ENCODE measurements at places on chromosomes 2 and 18. TPM values are rescaled to one million over a fixed set of nuclear protein-coding genes. Genes with fewer than 3 reads are reported as not detected.

Gene CCDC88A
- total RNA-seq = 74.7 TPM

Gene LHCGR
- total RNA-seq = 0.12 TPM

Gene RTTN
- total RNA-seq = 13.7 TPM

Gene PROC
- not detected for total RNA-seq

Gene KYNU
- 15.5 TPM for total RNA-seq

Gene POTEJ
- total RNA-seq = 0.09 TPM

Gene IL36A
- not detected for total RNA-seq

Gene ZSCAN30
- 14.6 TPM for total RNA-seq

Gene POTEI
- 0.28 TPM for total RNA-seq

Gene PIEZO2
- total RNA-seq = 33.2 TPM

Gene PARD6G
- total RNA-seq = 4.4 TPM

Gene OSR1
- 36.2 TPM for total RNA-seq

Gene UCN
- total RNA-seq = 0.34 TPM

Gene USP40
- total RNA-seq = 80.4 TPM

Gene TGFBRAP1
- 19.7 TPM for total RNA-seq

Gene CERKL
- total RNA-seq = 12.0 TPM

DNA sequence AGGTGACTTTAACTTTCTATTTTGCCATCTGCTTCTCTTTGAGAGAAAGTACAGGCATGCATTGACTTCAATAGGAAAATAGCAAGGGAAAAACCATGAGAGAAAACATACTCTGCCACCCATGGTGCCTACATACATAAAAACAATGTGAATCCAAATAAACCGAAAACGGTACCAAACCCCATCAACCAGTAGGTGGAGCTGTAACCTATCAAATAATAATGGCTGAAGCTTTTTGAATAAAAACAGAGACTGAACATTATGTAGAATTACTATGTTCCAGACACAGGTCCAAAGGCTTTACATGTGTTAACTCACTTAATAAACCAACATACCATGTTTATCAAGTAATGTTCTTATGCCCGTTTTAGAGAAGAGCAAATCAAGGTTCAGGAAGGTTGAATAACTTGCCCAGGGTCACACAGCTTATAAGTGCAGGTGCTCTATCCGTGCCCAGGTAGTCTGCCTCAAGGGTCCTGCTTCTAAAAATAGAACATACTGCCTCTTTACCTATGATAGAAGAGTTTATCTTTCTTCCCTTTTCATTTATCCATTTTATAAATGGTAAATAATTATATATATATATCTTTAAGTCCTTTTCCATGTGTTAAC is 293.9 kb upstream of the SYT4 start:
- peak; percentile 80 for DNase-seq

DNA sequence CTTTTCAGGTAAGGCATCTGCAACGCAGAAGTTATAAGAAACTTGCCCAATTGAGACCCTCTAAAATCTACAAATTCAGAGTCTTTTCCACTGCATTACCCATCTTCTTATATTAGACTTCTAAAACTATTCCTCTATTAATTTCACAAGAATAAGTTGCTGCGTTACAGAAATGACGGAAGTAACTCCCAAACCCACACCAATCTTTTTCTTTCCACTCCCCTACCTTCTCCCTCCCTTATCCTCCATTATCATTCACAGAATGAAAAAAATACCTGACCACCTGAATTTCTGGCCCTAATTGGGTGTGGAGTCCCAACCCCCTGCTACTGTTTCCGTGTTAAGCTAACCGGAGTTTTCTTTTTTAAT is 689 bp downstream of the RPRD1A start:
- no peak for DNase-seq

DNA sequence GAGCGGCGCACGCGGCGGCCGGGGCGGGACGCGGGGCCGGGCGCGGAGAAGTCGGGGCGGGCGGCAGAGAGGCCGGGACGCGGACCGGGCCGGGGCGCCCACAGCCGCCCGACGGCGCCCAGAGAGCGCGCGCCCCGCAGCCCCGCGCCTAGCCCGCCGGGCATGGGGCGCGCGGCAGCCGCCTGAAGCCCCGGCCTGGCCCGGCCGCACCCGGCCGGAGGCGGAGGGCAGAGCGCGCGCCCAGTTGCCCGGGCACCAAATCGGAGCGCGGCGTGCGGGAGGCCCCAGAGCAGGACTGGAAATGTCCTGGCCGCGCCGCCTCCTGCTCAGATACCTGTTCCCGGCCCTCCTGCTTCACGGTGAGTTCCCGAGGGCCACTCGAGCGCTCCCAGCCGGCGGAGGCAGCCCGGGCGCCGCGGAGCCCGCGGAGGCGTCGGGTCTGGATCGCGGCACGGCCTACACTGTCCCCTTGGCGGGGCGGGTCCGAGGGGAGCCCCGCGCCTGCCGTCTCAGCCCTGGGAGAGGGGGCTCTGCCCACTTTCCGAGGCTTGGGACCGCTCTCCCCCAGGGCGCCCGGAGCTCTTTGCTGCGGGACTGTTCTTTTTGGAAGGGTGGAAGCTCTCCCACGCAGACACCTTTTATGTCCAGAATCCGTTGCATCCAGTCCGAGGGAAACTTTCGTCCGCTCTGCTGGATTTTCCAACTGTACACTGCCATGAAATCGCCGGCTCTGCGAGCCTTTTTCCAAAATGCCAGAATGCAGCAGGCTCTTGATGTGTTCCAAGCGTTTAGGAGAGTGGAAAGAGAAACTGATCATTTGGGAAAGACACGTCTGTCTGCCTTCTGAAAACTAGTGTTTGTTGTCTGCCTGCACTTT is 484 bp downstream of the APCDD1 start:
- DNase-seq = peak; percentile 38

GRCh38 chr2:107358362-107358761 is 468.3 kb upstream of the RGPD4 start:
- DNase-seq = no peak

DNA sequence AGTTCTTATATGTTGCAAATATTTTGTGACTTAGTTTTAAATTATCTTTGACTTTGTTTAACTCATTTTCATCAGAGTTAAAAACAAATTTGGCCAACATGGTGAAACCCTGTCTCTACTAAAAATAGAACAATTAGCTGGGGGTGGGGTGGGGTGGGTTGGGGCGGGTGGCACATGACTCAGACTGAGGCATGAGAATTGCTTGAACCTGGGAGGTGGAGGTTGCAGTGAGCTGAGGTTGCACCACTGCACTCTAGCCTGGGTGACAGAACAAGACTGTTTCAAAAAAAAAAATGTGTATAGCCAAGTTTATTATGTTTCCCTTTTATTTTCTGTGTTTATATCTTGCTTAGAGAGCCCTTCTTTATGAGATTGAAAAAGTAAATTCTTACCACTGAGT is 14.2 kb upstream of the LIPG start:
- DNase-seq = no peak

DNA sequence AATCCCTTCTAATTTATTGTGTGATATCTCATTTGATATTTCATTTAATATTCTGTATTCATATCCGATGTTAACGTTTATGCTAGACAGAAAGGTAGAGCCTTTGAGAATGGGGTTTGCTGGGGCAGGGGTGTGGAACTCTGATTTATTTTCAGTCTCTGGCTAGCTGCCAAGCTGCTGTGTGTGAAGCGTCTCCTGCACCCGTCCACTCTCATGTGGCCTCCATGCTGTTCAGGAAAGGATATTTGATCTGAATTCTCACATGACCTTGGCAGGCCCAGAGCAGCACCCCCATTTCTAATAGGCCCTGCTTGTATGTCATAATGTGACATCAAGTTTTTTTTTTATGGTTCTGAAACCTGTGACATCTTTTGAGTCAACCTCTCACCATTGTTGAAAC is 1.6 kb downstream of the IL1R1 start:
- DNase-seq = peak; percentile 49

GRCh38 chr2:177397481-177398289 is 5.1 kb downstream of the AGPS start:
- DNase-seq = no peak

- peak; percentile 89 for DNase-seq
Observed at GRCh38 chr18:7617738-7618422, 50.8 kb downstream of the PTPRM start.

- DNase-seq = no peak
Observed at GRCh38 chr2:76296438-76296837, 585.7 kb upstream of the GCFC2 start.

DNA sequence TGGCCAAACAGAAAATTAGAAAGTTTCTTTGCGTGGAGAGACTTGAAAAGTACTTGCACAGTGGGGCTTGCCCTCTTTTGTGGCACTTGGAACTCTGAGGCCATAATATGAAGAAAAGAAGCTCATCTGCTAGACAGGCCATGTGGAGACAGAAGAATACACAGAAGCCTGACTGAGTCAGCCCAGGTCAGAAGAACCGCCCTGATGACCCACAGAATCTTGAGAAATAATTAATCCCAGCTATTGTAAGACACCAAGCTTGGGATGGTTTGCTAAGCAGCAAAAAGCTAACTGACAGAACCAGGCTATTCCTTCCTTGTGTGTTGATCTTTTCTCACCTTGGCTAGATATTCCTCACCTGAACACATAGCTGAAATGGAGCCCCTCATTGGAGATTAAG is 33.7 kb downstream of the G6PC2 start:
- no peak for DNase-seq

DNA sequence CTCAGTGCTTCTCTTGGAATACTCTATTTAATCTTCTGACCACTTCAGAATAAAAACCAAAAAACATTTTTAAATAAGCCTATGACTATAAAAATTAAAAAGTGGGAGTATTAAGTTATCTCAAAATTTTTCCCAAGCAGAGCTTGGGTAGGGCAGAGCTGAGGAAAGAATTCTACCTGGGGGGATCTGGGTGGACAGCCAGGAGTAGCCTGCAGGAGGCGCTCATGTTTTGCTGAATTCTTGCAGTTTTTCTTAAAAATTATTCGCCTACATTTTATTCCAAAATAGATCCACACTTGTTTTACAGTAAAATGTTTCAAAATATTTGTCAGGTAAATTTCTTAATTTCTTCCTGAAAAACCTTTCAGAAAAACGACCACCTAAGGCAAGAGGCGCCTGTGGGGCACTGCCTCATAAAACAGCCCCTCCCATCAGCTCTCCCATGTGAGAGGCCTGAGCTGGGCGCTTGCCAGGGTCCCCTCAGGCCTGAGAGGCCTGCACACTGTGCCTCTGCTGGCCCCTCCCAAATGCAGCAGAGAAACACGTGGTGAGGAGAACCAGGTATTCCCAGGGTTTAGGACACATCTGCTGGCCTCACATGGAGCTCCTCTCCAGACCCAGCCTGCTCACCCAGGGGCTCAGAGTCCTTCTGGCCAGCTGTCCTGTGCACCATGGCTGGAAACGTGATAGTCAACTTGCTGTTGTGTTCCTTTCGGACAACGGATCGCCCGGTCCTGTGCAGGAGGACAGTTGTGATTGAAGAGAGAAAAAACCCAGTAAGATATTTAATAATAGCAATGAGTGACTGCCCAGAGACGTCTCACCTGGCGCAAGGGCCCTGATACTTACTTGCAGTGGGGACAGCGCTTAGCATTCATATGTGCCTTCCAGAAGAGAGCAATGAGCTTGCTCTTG is 17.5 kb downstream of the POLR1A start:
- no peak for DNase-seq

- peak; percentile 73 for DNase-seq
Observed at GRCh38 chr2:20424300-20425290, 22.3 kb upstream of the RHOB start.

GRCh38 chr2:24512404-24512803 is 21.4 kb downstream of the NCOA1 start:
- peak; percentile 31 for DNase-seq

GRCh38 chr2:113755035-113755834 is 1.2 kb downstream of the SLC35F5 start:
- DNase-seq = peak; percentile 21

- no peak for DNase-seq
Observed at GRCh38 chr18:13546638-13547037, 179.7 kb downstream of the FAM210A start.

DNA sequence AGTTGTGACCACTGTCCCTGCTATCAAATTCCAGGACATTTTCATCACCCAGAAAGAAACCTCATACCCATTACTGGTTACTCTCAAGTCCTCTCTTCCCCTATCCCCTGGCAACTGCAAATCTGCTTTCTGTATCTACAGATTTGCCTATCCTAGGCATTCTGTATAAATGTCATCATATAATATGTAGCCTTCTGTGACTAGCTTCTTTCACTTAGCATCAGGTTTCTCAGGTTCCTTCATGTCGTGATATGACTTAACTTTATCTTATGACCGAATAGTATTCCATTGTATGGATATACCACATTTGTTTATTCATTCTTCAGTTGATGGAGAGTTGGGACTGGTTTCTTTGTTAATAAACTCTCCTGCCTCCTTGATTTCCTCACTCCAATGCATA is 60.5 kb downstream of the PMAIP1 start:
- no peak for DNase-seq

DNA sequence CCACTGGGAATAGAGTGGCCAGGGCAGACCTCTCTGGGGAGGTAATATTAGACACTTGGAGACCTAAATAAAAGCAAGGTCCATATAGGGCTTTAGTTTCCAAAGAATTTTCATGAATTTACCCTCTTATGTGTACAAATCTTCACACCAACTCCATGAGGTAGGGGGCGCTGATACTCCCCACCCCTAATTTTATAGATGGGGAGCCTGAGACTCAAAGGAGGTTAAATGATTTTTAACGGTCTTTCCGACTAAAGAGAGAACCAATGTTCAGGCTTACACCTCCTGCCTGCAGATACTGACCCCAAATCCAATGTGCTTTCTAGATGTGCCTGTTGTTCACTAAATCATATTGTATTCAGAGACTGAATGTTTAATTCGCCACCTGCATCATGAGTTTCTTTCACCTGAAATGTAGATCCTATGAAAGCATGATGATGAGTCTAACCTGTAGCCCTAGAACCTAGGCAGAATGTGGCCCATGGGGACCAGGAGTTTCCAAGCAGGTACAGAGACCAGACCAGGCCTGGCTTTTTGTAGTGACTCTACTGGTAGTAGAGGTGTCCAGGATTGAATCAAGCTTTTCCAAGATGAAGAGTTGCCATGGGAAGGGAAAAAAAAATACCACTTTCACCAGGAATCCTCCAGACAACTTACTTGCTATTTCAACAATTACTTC is 16.8 kb upstream of the PAX3 start:
- DNase-seq = no peak

- DNase-seq = no peak
Observed at GRCh38 chr2:217167531-217167930, 307.7 kb upstream of the TNP1 start.

DNA sequence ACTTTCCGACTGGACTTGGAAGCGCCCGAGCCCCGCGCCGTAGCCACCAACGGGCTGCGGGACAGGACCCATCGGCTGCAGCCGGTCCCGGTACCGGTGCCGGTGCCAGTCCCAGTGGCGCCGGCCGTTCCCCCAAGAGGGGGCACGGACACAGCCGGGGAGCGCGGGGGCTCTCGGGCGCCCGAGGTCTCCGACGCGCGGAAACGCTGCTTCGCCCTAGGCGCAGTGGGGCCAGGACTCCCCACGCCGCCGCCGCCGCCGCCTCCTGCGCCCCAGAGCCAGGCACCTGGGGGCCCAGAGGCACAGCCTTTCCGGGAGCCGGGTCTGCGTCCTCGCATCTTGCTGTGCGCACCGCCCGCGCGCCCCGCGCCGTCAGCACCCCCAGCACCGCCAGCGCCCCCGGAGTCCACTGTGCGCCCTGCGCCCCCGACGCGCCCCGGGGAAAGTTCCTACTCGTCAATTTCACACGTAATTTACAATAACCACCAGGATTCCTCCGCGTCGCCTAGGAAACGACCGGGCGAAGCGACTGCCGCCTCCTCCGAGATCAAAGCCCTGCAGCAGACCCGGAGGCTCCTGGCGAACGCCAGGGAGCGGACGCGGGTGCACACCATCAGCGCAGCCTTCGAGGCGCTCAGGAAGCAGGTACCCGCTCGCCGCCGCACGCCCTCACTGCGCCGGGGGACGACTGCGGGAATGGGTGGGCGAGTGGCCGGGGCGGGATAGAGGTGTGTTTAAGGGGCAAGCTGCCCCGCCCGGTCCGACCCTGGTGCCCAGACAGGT is 713 bp downstream of the ATOH8 start:
- DNase-seq = peak; percentile 71
